ENCODE measurements at places on chromosomes 4 and X.

GRCh38 chr4:106529348-106530023, 160.9 kb upstream of the GIMD1 start:
- peak; percentile 51 for DNase-seq

DNA sequence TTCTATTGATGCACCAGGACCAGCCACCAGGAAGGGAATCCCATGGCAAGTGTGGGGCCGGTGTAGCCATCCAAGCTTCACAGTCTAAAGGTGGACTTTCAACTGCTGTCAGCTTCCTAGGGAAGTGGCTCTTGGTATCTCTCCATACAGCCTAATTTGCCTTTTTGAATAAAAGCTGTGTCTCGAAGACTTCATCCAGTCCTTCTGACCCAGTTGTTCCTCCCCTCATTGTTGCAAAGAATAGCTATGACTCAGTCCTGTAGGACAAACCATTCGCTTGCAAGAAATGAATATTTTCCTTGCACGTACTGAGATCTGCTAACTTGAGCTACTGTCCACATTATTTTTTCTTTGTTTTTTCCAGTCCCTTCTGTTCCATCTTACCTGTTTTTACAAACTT, 145.1 kb upstream of the CTSO start:
- DNase-seq, result no peak

GRCh38 chr4:187218705-187219245, 495.1 kb upstream of the FAT1 start:
- no peak for DNase-seq

GRCh38 chr4:113955948-113956347, 23.5 kb downstream of the ARSJ start:
- DNase-seq, result no peak

DNA sequence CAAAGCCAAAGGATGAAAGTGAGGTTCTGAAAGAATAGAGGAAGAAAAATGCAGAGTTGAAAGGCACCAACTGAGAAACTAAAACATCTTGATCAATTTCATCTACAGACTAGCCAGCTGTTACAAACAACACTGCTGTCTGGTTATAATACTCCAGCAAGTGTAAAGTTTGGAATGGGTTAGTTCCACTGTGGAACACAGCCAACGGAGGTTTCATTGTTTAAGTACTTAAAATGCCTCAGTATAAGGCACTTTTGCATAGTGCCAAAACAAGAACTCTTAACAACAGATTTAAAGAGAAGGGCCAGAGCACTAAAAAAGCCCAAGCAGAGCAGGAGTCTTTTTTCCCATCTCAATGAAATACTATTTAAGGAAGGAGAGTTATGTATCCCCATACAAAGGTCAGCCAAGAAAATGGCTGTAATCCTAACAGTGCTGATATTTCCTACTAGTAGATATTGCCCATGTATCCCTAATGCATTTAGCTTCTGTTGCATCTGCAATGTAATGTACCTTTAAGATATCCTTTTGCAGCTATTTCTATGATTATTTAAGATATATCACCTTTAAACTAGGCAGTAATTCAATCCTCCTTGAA, 16.5 kb downstream of the ACSL4 start:
- DNase-seq, result no peak

- DNase-seq, result no peak
Observed at GRCh38 chr4:59091146-59092142, 1981.3 kb upstream of the IGFBP7 start.

GRCh38 chr4:75786938-75787337, 62.6 kb downstream of the USO1 start:
- DNase-seq, result no peak

GRCh38 chr4:53273726-53274125, 92.1 kb downstream of the SCFD2 start:
- peak; percentile 35 for DNase-seq

- no peak for DNase-seq
Observed at GRCh38 chrX:38656350-38656915, 95.1 kb downstream of the TSPAN7 start.

DNA sequence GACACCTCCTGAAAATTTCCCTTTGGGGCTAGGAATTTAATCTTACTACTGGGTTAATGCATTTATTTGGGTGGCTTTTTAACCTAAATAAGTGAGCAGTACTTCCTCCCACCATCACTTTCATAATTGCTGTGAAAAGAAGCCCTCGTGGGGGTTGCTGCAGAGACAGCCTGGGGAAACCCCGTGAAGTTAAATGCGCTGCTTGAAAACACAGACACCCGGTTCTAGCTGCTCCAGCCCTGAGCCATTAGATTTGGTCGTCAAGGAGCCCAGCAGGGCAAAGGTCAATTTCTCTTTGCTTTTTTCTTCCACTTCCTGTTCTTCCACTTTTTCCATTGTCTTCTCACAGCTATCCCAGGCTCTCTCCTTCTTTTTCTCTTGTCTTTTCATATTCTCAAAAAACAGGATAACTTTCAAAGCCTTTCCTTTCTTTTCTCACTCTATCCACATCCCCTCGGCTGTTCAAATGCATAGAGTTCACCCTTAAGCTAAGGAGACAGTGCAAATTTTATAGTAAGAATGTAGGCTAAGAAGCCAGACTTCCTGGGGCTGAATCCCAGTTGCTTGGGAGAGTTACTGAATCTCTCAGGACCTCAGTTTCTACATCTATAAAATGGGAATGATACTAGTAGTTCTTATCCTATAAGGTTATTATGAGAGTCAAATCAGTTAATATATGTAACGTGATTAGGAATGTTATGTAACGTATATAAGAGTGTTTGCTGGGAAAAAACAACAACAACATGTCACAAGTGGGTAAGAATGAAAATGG, 91.5 kb upstream of the ZNF827 start:
- DNase-seq, result no peak

DNA sequence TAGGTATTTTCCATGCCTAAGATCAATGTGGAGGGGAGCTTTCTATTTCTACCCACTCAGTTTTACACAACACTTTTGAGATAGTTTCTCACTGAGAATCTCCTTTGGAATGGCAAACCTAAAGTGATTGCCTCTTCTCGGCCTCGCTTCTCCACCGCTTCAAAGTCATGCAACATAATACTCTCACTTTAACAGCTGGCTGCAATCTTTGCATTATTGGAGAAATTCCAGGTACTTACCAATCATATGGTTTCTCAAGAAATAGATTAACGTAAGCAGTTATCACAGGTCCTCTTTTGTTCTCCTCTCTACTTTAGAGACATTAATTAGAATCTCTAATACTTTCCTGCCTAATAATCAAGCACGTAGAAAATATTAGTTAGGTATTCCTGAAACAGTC, 3.7 kb upstream of the IL13RA2 start:
- no peak for DNase-seq

- DNase-seq, result no peak
Observed at GRCh38 chrX:13985697-13986435, 43.8 kb downstream of the GEMIN8 start.

GRCh38 chr4:61200187-61200915, at the start of gene ADGRL3:
TSS of gene ADGRL3 (plus strand) at chr4:61200326.
- DNase-seq, result peak; percentile 62

DNA sequence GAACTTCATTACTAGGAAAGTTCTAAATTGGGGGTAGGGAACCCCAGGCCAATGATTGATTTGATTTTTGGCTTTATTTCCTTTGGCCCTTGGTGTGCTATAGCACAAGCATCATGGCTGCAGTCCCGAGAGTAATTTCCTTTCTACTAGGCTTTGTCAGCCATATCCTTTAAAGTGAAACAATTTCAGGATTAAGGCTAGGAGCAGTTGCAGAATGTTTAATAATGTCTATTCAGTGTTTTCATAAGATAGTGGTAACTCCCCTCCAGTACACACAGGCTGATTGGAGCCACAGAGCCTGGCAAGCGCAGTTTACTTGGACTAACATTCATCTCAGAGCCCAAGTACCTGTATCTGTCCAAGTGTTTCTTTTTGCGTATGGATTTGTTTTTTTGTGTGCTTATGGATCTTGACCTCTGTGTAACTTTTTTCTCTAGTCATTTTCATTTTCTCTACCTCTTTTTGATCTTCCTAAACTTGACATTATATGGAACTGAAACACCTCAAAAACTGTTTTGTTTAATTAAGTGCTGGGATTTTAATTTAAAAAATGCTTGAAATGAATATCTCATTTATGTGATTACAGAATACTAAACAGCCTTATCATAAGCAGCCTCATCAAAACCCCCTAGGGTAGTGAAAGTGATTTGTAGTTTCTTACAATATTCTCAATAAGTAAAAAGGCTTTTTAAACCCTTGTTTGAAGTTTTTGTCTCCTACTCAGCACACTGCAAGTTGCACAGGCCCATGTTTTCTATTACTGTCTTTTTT, 7.5 kb downstream of the STIM2 start:
- DNase-seq, result no peak

GRCh38 chr4:8477676-8478075, 37.1 kb downstream of the TRMT44 start:
- no peak for DNase-seq

GRCh38 chr4:1130316-1131186, 17.2 kb upstream of the RNF212 start:
- DNase-seq, result peak; percentile 69

GRCh38 chr4:84938316-84938715, 28.2 kb downstream of the WDFY3 start:
- DNase-seq, result peak; percentile 90

GRCh38 chr4:147707892-147708672, 23.8 kb upstream of the ARHGAP10 start:
- DNase-seq, result peak; percentile 51

DNA sequence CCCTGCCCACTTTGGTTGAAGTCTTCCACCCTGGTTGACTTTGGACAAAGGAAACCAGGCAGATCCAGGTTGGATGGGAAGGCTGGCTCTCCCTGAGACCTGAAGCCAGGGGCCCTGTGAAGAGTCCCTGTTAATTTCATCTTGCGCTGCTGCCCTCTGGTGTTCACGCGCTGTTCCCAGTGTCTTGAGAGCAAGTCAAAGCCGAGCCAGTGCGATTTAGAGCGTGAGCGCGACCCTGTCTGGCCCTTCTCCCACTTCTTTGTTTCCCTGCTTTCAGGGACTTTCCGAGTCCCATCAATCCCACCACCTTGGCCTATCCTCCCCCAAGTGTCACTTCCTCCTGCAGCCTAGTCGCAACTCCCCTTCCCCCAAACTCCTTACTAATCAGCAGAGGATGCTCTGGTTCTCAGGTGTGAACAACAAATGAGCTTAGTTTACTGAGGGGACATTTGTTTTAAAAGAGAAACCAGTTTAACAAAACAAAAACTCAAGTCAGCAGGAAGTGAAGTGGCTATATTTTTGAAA, 25.8 kb upstream of the CHRNA9 start:
- DNase-seq, result peak; percentile 74

- DNase-seq, result no peak
Observed at GRCh38 chr4:181582595-181582994, 660.6 kb upstream of the TENM3 start.

DNA sequence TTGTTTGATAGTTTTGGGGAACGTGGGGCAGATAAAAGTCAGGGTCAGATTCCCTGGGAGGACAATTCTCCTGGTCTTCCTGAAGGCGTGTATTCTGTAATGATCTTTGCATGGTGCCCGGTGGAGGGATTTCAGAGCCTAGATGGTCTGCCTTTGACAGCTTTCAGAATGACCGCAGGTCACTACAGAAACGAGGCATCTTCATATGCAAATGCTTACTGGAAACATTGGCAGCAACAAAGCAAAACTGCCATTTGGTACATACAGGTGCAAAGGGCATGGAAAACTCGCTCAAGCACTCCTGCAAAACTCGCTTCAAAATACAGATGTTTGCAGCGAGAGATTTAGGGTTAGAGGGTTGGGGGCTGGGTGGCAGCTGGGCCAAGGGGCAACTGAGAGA, 8.8 kb downstream of the C4orf50 start:
- no peak for DNase-seq

DNA sequence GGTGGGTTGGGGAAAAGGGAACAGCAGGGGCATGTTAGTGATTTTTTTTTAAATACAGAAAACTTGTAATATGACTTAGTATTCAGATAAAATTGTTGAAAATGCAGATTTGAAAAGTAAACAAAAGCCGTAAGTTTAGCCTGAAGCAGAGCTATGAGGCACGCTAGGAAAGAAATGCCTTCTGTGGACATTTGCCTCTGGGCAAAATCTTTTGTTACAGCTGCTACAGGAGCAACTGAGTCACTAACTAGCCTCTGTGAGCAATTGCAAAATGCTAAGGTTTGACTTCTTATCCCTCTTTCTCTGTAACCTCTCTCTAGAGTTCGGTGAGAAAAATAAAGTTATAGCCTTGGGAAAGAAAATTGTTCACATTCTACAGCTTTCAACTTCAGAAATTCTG, 350.0 kb downstream of the SLC7A11 start:
- peak; percentile 15 for DNase-seq

All from fibroblast of skin of back (primary cell).